Thymus (tissue), 14 donors: ENCODE measurements at places on chromosomes 1 and 21. TPM values are rescaled to one million over a fixed set of nuclear protein-coding genes. Genes with fewer than 3 reads are reported as not detected.

DNA sequence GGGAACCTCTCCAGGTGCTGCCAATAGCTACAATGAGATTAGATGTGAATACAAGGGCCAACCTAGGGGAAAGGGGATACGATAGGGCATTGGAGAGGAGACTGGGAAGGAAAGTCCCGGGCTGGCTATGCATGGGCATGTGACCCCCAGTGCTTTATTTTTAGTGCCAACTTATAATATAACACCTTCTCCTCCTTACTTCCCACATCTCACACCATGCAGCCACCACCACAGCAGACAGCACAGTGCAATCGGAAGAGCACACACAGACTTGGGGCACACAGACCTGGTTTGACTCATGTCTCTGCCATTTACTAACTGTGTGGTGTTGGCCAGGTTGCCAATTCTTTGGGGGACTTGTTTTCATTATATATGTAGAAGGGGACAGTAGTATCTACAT is 85.4 kb downstream of the TOMM20 start:
- DNase-seq = no peak
- H3K27ac ChIP-seq = no peak overlapping the region
- no peaks in the 10 kb centered on the region for H3K27me3 ChIP-seq
- no peaks in the 10 kb centered on the region for H3K4me1 ChIP-seq
- H3K36me3 ChIP-seq = no peaks in the 10 kb centered on the region

GRCh38 chr1:88237058-88237457 is 447.0 kb upstream of the PKN2 start:
- H3K36me3 ChIP-seq = no peaks in the 10 kb centered on the region
- H3K4me3 ChIP-seq = no peak overlapping the region
- no peaks in the 10 kb centered on the region for H3K27me3 ChIP-seq
- no peaks in the 10 kb centered on the region for H3K4me1 ChIP-seq
- no peak for DNase-seq
- H3K27ac ChIP-seq = no peak overlapping the region

DNA sequence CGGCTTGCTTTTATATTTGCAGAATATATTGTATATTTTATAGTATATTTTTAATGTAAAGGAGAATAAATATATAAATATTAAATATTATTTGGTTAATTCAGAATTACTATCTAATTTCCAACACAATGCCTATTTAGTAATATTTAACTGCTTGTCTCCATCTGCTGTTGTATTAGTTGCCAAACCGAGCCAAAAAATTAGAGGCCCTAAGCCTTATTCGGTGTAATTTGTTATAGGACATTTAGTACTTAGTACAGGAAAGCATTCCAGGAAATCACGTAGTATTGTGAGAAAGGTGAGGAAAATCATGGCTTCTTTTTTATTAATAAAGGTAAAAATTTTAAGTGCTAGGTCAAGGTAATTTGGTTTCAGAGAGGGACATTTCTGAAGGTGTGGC is 93.8 kb downstream of the DNM3 start:
- H3K4me3 ChIP-seq = no peak overlapping the region
- no peaks in the 10 kb centered on the region for H3K4me1 ChIP-seq
- DNase-seq = no peak
- H3K27me3 ChIP-seq = no peaks in the 10 kb centered on the region

DNA sequence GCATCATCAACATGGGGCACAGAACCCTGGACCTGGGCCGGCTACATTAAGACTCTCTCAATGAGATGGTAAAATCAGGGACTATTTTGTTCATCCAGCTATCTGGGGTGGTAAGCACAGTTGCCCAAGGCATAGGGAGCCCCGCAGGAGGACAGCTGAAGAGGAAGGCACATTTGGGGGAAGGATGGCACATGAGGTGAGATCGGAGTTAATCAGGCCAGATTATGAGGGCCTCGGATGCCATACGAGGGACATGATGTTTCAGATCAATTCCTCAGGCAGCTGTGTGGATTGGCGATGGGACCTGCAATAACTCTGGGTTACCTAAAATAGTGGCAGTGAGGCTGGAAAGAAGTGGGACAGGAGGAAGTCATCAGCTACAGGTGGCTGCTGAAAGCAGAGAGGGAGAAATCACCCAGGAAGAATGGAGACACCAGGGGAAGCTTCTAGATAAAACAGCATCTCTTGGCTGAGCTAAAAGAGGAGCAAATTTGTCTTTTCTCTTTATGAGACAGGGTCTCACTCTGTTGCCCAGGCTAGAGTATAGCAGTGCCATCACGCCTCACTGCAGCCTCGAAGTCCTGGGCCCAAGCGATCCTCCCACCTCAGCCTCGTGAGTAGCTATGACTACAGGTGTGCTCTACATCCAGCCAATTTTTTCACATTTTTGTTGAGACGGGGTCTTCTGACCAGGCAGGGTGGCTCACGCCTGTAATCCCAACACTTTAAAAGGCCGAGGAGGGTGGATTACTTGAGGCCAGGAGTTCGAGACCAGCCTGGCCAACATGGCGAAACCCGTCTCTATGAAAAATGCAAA is 21.1 kb downstream of the TOMM20 start:
- H3K36me3 ChIP-seq = peaks cover 23% of the 10 kb centered on the region
- no peak overlapping the region for H3K27ac ChIP-seq
- DNase-seq = no peak
- H3K27me3 ChIP-seq = no peaks in the 10 kb centered on the region
- H3K4me1 ChIP-seq = peaks cover 3% of the 10 kb centered on the region
- H3K4me3 ChIP-seq = no peak overlapping the region

DNA sequence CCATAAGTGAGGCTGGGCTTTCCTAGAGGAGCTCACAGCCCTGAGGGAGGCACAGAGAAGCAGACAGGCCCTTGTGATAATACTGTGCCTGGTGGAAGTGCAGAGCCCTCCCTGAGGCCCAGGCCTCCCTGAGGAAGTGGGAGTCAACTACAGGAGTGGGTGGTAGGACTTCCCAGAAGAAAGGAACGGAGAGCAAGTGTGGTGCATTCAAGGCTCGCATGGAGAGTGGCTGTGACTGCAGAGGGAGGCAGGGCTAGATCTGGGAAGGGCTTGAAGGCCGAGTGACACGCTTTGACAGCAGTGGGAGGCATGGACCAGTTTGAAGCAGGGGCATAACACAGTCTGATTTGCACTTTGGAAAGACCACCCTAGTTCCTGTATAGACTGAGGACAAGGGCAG is 37.3 kb downstream of the AZIN2 start:
- H3K4me1 ChIP-seq = no peaks in the 10 kb centered on the region
- no peak for DNase-seq
- H3K27ac ChIP-seq = no peak overlapping the region
- H3K27me3 ChIP-seq = no peaks in the 10 kb centered on the region
- no peak overlapping the region for H3K4me3 ChIP-seq

Gene OR2T2
- not detected for total RNA-seq
